Suprapubic skin (tissue), 4 donors: ENCODE measurements at places on chromosomes 11 and 22. TPM values are rescaled to one million over a fixed set of nuclear protein-coding genes. Genes with fewer than 3 reads are reported as not detected.
A peak's percentile ranks its signal among the peaks of the same experiment; 100 is the strongest.

- DNase-seq, result no peak
Observed at GRCh38 chr11:86314636-86315035, 12.6 kb downstream of the HIKESHI start.

DNA sequence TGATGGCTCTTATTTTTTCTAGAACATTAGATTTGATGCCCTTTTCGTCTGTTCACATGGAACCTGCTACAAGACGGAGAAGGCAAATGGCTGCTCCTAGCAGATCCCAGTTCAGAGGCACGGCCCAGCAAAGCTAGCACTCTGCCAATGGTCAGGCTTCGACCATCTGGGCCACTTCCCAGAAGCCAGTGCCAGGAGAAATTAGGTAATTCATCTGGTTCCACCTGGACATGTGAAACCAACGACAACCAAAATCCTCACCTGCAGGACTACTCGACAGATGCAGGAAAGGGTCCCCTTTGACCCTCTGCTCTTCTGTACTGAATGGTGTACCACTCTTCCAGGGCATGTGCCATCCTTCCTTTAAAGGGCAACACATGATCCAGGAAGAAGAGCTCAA is 25.4 kb downstream of the MICAL3 start:
- DNase-seq, result no peak

- peak; percentile 77 for DNase-seq
Observed at GRCh38 chr22:23772649-23773473, at the start of gene MMP11. TSS of gene MMP11 (plus strand) at chr22:23772849. CDS start at chr22:23772871, 22 bp downstream.

DNA sequence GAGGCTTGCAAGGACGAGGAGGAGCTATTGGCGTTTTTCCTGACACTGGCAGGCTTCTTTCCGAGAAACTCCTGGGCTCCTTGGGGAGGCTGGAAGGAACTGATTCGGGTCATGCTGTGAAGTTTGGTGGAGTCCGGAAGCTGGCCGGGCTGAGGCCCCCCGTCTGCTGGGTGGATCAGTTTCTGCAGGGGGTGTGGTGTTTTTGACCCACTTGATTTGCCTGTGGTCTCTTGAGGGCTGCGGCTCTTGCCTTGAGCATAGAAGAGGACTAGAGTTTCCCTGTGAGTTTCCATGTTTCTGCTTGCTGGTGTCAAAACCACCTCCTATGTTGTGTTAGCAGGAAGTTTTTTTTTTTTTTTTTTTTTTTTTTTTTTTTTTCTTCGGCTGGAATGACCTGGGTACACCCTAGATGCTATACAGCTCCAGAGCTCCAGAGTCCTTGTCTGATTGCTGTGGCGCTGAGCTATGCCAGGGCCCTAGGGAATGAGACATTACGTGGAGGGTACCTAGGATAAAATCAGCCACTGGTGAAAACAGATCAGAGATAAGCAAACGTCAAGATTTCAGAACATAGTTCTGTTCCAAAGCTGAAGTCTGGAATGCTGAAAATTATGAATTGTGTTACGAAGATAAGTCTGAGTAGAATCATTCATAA is 728 bp downstream of the TBC1D22A start:
- DNase-seq, result peak; percentile 78

- DNase-seq, result no peak
Observed at GRCh38 chr22:45162531-45162930, 1.2 kb upstream of the NUP50 start.

DNA sequence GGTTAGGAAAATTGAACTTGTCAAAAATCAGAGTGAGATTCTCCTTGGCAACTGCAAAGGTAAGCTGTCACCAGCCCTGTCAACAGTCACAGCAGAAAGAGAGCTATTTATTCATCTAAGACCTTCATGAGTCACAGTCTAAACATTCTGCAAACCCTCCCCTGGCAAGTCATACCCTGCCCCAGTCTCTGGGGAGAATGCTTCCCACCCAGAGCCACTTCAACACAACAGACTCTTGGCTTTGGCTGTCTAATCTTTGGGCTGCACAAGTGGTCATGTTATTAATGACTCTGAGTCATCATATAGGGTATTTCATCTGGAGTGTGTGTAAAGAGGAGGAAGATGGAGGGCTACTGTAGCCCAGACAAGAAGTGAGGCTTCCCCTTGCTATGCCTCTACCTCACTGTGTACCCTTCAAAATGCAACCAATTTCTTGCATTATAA is 153.4 kb downstream of the CCDC34 start:
- no peak for DNase-seq

- peak; percentile 38 for DNase-seq
Observed at GRCh38 chr22:23053912-23054530, 16.3 kb upstream of the GNAZ start.

DNA sequence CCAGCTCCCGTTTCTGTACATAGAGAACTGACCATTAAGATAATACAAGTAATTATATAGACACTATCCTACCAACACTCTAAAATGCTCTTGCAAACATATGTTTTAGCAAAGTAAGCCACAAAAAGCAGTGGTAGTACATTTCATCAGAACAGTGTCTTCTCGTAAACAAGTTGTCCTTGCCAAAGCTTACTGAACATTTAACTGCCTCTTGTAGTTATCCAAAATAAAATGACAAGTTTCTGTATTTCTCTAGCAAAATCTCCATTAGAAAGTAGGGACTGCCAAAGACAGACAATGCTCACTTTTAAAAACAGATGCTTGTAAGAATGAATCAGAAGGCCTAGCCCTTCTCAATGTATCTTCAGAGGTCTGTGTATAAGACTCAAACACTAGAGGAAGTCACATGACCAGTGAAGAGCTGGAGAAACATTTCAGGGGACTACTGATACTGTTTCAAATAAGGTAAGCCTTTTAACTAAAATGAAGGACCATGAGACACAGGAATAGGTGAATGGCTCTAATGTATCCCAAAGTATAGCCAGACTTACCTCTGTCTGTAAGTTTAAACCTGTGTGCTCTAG is 7.8 kb upstream of the ZC3H12C start:
- no peak for DNase-seq

GRCh38 chr11:40125054-40125453 is 1334.4 kb downstream of the LRRC4C start:
- DNase-seq, result no peak

DNA sequence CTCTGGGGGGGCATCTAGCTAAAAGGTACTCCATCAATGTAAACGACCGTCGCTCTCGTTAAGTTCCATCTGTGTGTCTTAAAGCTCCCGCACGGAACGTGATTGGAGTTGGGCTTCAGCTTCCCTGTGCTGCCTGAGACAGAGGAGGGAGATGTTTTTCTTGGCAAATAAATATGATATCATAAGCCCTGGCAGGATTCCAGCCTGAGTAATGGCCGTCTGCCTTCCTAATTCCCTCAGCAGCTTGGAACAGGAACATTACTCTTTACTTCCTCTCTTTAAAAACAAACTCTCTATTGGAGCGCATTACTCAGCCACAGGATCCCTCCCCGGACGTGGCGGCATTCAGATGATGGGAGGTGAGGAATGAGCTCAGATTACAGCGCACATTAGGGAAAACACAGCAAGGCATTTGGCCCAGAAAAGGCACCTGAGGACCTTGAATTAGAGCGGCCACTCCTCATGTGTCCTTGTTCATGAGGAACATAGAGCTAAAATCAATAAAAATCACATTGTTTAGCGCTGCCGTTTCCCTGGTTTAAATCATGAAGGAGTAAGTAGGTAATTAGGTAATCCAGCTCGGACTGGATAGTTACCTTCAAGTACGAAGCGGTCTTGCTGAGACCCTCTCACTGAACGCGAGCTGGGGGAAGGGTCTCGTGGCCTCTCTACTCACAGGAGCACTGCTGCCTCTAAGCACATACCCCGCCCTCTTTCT is 230.4 kb downstream of the ST3GAL4 start:
- DNase-seq, result no peak

GRCh38 chr22:42978453-42979103 is 36.4 kb downstream of the PACSIN2 start:
- DNase-seq, result peak; percentile 58

GRCh38 chr11:109864834-109865547 is 228.2 kb upstream of the ZC3H12C start:
- no peak for DNase-seq

DNA sequence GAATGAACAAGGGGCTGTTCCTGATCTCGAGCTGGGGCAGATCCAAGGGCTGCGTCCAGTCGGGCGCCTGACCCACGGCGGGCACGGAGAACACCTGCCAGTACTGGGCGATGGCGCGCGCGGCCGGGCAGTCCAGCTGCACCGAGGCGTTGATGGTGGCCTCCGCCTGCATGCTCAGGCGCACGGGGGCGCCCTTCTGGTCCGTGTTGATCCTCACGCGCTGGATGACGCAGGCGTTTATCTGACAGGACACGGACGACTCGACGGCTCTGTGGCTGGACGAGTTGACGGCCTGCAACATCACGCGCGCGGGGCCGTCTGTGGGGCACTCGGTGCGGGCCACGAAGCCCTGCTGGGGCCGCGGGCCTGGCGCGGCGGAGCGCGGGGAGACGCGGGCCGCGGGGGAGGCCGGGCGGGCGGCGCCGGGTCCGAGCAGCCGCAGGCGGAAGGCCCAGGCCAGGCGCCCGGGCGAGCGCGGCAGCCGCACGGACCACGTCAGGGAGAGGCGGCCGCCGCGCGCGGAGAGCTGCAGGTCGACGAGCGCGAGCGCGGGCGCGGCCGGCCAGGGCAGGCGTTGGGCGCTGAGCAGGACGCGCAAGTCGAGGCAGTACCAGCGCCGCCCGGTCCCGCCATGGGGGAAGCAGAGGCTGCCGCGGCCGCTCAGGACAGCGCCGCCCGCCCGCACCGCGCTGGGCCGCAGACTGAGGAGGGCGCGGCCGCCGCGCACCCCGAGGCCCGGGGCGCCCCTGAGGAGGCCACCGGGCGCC is 511 bp downstream of the PKDREJ start:
- peak; percentile 89 for DNase-seq

GRCh38 chr11:64842851-64843685 is 1.4 kb downstream of the CDC42BPG start:
- DNase-seq, result no peak

- DNase-seq, result no peak
Observed at GRCh38 chr11:115333121-115333520, 171.1 kb downstream of the CADM1 start.

DNA sequence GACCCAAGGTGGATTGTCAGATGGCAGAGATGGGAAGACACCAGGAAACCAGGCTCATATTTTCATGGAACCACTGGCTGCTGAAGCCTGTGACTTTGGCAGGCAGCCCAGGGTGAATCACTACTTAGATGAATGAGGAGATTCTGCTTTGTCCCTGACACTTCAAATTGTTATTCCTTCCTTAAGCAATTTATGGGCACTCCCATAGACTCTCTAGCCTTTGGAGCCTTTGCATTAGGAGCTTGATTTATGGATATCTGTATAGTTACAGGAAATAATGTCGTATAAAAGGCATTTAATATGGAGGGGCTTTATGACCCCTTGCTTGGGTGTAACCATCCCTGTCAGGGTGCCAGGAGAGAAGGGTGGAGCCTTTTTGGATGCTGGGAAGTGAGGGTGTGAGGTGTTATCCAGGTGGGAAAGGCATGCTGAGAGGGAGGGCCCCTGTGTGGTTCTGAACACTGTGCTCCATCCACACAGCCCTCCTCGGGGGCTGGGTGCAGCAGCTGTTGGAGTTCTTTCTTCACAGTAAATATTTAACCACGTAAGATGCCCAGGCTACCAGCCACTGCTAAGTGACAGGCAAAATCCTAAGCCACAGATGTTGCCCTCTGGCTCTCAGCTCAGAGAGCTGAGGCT is 35.3 kb downstream of the IL18 start:
- no peak for DNase-seq

DNA sequence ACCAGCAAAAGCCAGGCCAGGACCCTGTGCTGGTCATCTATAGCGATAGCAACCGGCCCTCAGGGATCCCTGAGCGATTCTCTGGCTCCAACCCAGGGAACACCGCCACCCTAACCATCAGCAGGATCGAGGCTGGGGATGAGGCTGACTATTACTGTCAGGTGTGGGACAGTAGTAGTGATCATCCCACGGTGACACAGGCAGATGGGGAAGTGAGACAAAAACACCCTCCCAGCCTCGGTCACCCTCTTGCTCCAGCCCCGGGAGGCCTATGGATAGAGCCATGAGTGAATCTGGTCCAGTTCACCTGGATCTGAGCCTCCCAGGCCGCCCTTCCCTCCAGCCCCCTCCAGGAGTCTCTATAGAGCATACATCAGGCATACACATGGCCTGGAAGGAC is 115.2 kb upstream of the IGLL5 start:
- DNase-seq, result no peak

ANGPTL5 gene
- total RNA-seq, result 0.73 TPM

FAM180B gene
- not detected for total RNA-seq

GPR137 gene
- 17.8 TPM for total RNA-seq

SERPING1 gene
- total RNA-seq, result 94.5 TPM

MS4A15 gene
- total RNA-seq, result not detected
